Adipose tissue (tissue), 3 donors: ENCODE measurements at places on chromosomes 6 and 20. TPM values are rescaled to one million over a fixed set of nuclear protein-coding genes. Genes with fewer than 3 reads are reported as not detected.

Gene KCNG1
- polyA plus RNA-seq: 1.6 TPM

Gene CST9
- not detected for polyA plus RNA-seq

Gene PLTP
- polyA plus RNA-seq: 308 TPM

Gene ABT1
- 11.8 TPM for polyA plus RNA-seq

Gene PDRG1
- polyA plus RNA-seq: 7.7 TPM

Gene ENPP5
- 1.2 TPM for polyA plus RNA-seq

Gene GSTA3
- polyA plus RNA-seq: not detected

Gene CALHM5
- polyA plus RNA-seq: 1.3 TPM

Gene AFDN
- polyA plus RNA-seq: 45.3 TPM

Gene GHRH
- not detected for polyA plus RNA-seq

Gene BHLHE23
- polyA plus RNA-seq: not detected

Gene ADGRF1
- polyA plus RNA-seq: 0.16 TPM

Gene VPS52
- 36.9 TPM for polyA plus RNA-seq

Gene MCCD1
- not detected for polyA plus RNA-seq

Gene EPHA7
- polyA plus RNA-seq: 0.06 TPM

Gene POLH
- 3.2 TPM for polyA plus RNA-seq

Gene SALL4
- 0.03 TPM for polyA plus RNA-seq

Gene MAS1
- polyA plus RNA-seq: not detected

Gene PROKR2
- not detected for polyA plus RNA-seq

Gene CHRNA4
- polyA plus RNA-seq: not detected

Gene NHSL1
- 1.9 TPM for polyA plus RNA-seq

Gene MCHR2
- polyA plus RNA-seq: not detected

Gene LY6G5C
- 2.4 TPM for polyA plus RNA-seq

Gene TRIM15
- not detected for polyA plus RNA-seq

Gene CGA
- 0.08 TPM for polyA plus RNA-seq

Gene EGFL8
- polyA plus RNA-seq: 5.3 TPM

Gene HCRTR2
- not detected for polyA plus RNA-seq

Gene PNRC1
- polyA plus RNA-seq: 29.7 TPM

Gene CRIP3
- 1.4 TPM for polyA plus RNA-seq

Gene C6orf118
- not detected for polyA plus RNA-seq

Gene C4A
- 20.8 TPM for polyA plus RNA-seq

Gene CTAGE9
- 0.02 TPM for polyA plus RNA-seq

Gene MYB
- 0.22 TPM for polyA plus RNA-seq

Gene PDE7B
- polyA plus RNA-seq: 2.6 TPM

Gene ADAT2
- 3.9 TPM for polyA plus RNA-seq

Gene GRM4
- polyA plus RNA-seq: not detected

Gene MLIP
- 1.2 TPM for polyA plus RNA-seq

Gene TXLNB
- polyA plus RNA-seq: 0.12 TPM

Gene SIGLEC1
- polyA plus RNA-seq: 11.0 TPM

Gene OTOR
- not detected for polyA plus RNA-seq

Gene PGC
- polyA plus RNA-seq: 263 TPM

Gene VTA1
- 31.4 TPM for polyA plus RNA-seq

Gene RPS10
- polyA plus RNA-seq: 3,324 TPM

Gene SOX12
- 2.4 TPM for polyA plus RNA-seq

Gene KIAA0408
- polyA plus RNA-seq: 10.8 TPM

Gene TGM3
- polyA plus RNA-seq: 2.7 TPM

Gene MED23
- polyA plus RNA-seq: 8.5 TPM

Gene LY6G6D
- polyA plus RNA-seq: not detected

Gene FAM184A
- 9.4 TPM for polyA plus RNA-seq

Gene RIMS1
- polyA plus RNA-seq: 0.15 TPM

Gene ENPP1
- 2.9 TPM for polyA plus RNA-seq

Gene SLC22A2
- not detected for polyA plus RNA-seq

Gene HLA-G
- not detected for polyA plus RNA-seq

Gene TFAP2C
- 1.3 TPM for polyA plus RNA-seq

Gene NRSN1
- polyA plus RNA-seq: not detected

Gene NNAT
- polyA plus RNA-seq: 31.0 TPM
